Osteocyte (in vitro differentiated cells): ENCODE measurements at places on chromosomes 16 and 17. TPM values are rescaled to one million over a fixed set of nuclear protein-coding genes. Genes with fewer than 3 reads are reported as not detected.

The CBFA2T3 gene
- not detected in 2 replicates for total RNA-seq

GRCh38 chr17:78141437-78142118, 4.6 kb upstream of the C17orf99 start:
- no peak for DNase-seq

GRCh38 chr17:17723354-17724261, 42.4 kb downstream of the RAI1 start:
- no peak for DNase-seq

DNA sequence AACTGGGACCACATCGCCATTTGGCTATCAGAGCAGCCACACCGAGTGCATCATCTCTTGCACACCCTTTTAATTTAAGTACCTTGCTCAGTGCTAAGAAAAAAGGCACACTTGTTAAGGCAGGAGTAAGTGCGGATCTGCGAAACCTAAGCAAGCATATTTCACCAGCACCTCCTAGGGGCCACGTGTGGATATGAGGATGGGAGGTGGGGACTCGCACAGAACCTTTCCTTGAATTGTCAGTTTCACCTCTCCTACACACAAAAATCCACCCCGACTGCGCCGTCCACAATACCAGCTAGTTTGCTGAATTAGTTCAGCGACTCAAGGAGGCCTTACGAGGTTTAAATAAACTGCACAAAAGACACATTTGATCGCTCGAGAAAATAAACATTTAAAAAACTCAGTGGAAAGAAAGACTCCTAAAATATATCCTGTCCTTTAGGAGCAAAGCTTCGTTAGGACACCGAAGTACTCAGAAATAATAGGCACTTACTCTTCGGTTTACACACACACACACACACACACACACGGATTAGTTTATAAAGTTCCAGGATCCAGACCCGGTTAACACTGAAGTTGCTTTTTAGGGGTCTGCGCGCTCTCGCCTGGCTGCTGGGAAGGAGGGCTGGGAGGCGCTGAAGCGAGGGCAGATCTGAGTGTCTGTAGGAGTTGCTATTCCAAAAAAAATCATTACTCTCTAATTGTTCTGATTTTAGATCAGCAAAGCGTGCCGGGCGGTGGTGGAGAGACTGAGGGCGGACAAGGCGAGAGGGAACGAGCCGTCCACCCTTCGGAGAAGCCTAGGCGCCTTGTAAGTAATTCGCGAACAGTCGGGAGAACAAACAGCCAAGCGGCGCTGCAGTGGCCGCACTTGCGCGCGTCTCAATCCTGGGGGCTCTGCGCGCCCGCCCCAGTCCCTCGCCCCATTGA, 1.0 kb upstream of the KCNJ2 start:
- DNase-seq: no peak

- DNase-seq: no peak
Observed at GRCh38 chr17:79008666-79009387, 737 bp downstream of the CANT1 start.

DNA sequence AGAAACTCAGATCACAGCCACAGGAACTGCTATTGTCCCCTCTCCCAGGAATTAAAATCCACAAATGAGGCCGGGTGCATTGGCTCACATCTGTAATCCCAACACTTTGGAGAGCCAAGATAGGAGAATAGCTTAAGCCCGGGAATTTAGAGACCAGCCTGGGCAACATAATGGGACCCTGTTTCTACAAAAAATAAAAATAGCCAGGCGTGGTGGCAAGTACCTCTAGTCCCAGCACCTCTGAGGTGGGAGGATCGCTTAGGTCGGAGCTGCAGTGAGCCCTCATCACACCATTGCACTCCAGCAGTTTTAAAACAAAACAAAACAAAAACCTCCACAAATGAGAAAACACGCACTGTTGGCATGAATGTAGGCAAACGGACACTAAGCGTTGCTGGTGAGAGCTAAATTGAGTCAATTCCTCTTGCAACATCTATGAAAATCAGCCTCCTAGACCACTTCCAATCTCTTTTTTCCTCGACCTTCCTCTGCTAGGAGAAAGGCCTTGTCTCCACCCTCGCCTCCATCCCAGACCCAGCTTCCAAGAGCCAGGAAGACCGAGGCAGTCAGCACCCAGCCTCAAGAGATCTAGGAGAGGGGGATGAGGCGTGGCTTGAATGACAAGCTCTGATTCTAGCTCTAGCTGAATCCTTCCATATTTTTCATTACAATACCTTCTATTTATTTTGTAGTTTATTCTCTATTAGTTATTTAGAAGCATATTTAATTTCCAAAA, 14.8 kb downstream of the TLE7 start:
- DNase-seq: no peak
